ENCODE measurements at places on chromosomes 7 and 10. TPM values are rescaled to one million over a fixed set of nuclear protein-coding genes. Genes with fewer than 3 reads are reported as not detected.

The AHR gene
- total RNA-seq = 200 TPM

The PTPN20 gene
- total RNA-seq = 7.1 TPM

The ACBD7 gene
- 0.21 TPM for total RNA-seq

The CD36 gene
- total RNA-seq = 137 TPM

The AKR1C2 gene
- 12.0 TPM for total RNA-seq

- no peak for DNase-seq
These were observed 332.7 kb upstream of the PFKP start for GRCh38 chr10:2734603-2735002.

- DNase-seq = no peak
These were observed 1.1 kb downstream of the ACTR1A start for GRCh38 chr10:102501201-102502028.

DNA sequence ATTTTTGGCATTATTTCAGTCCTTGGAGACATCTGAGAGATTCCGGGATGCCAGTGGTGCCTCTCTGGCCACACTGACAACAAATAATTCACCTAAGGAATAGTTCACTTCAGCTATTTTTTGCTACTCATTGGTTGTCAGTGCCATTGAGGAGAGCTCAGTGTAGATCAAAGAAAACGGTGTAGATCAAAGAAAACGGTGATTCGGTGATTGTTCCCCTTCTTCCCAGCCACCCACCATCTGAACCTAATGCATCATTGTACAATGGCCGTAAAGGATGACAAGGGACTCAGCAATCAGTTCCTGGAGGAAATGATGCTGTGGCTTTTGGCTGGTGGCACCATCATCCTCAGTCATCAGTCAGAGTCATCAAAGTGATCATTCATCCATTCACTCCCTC, 80.6 kb downstream of the PTPRZ1 start:
- no peak for DNase-seq

DNA sequence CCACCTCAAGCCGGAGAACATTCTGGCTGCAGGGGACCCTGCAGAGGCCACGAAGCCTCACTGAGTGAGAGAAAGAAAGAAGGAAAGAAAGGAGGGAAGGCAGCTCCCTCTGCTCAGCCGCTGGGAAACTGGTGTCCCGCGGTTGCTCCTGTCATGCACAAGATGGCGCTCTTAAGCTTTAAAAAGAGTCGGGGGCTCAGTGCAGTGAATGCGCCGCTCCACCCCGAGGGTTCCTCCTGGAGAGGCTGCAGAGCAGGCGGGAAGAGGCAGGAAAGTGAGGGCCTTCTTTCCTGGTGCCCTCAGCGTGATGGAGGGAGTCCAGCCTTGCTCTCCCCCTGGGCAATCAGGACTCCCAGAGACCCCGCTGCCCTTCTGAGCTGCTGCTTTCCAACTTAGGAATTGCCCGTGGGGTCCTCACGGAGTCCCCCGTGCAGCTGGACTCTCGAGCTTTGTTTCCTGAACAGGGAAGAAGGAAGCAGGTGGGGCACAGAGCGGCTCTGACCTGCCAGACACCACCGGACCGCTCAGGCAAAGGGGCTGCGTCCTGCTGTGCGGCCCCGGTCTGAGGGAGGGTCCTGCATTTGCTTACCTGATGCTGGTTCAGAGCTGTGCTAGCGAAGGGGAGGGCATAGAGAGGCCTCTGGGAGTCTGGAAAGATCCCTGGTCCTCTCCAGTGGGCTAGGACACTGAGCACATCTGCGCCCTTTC, 141.9 kb upstream of the MKI67 start:
- peak; percentile 65 for DNase-seq

GRCh38 chr7:156179872-156180390, 367.7 kb upstream of the SHH start:
- DNase-seq = no peak

DNA sequence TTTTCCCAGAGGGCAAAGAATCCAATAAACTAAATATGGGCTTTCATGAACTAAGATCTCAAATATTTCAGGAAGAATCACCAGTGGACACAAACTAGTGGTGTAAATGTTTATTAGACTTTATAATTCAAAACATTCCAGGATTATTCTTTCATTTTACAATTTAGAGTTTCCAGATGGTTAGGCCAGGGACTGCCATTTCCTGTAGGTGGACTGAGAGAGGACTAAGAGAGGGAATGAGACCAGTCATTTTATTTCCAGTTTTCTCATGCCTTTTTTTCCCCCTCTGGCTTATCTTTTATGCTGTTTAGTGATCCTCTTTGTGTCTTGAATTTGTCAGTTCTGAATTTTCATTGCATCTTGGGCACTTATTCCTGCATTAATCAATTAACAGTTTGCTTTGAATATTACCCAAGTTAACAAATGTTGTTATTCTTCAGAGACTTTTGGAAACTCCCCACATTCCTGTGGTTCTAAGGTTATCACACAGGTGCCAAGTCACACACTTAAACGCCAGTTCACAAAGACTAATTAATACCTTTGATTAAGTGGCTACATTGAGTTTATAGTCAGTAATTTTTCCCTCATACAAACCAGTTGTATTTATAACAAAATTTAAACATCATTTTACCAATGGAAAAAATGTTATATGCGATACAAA, 12.3 kb downstream of the CISD1 start:
- DNase-seq = no peak

GRCh38 chr7:128868624-128869137, 6.0 kb downstream of the ATP6V1F start:
- no peak for DNase-seq

- DNase-seq = peak; percentile 53
These were observed 975 bp downstream of the GLCCI1 start for GRCh38 chr7:7969306-7970236.

- no peak for DNase-seq
These were observed 19.4 kb downstream of the ASL start for GRCh38 chr7:66095010-66095409.

- no peak for DNase-seq
These were observed 10.9 kb downstream of the ADCK2 start for GRCh38 chr7:140683657-140684056.

DNA sequence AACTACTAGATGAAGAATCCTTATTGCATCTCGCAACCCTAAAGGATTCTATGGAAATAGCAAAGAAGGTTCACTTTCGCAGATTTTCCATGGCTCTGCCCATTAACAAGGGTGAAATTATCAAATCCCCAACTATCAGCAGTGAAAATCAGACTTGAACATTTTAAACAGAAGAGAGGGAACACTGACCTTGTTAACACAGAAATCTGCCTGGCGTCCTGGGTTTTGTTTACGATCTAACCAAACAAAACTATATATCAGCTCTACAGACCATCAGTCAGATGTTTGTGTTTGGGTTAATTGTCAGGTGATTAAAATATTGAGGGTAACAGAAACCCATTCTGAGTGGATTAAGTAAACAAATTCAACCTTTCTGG, 1.9 kb downstream of the CTTNBP2 start:
- DNase-seq = no peak
